A549 (cell line): ENCODE measurements at places on chromosomes 6 and 20.
A peak's percentile ranks its signal among the peaks of the same experiment; 100 is the strongest.

DNA sequence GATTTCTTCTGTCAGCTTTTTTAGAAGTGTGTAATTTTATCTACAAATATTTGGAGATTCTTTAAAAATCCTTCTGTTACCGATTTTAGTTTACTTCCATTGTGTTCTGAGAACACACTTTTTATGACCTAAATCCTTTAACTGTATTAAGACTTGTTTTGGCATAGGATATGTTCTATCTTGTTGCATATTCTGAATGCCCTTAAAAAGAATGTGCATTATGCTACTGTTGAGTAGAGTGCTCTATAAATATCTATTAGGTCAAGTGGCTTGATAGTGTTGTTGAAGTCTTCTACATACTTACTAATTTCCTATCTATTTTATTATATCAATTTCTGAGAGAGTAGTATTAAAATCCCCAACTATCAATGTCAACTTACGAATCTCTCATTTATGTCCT is 502.2 kb downstream of the MAFB start:
- no peak for DNase-seq

GRCh38 chr20:4794846-4795245 is 73.1 kb downstream of the PRND start:
- no peak for DNase-seq

- peak; percentile 37 for DNase-seq
These were observed 9.0 kb upstream of the PLCB4 start for GRCh38 chr20:9059931-9060330.

GRCh38 chr20:7585126-7585679 is 355.1 kb downstream of the HAO1 start:
- no peak for DNase-seq

GRCh38 chr6:135522965-135523692 is 25.6 kb upstream of the AHI1 start:
- DNase-seq: no peak

- no peak for DNase-seq
These were observed 4.8 kb upstream of the BAK1 start for GRCh38 chr6:33584700-33585402.

- no peak for DNase-seq
These were observed 125.0 kb downstream of the UNC5CL start for GRCh38 chr6:40914005-40914404.

- no peak for DNase-seq
These were observed 21.3 kb downstream of the DSP start for GRCh38 chr6:7562769-7563168.

DNA sequence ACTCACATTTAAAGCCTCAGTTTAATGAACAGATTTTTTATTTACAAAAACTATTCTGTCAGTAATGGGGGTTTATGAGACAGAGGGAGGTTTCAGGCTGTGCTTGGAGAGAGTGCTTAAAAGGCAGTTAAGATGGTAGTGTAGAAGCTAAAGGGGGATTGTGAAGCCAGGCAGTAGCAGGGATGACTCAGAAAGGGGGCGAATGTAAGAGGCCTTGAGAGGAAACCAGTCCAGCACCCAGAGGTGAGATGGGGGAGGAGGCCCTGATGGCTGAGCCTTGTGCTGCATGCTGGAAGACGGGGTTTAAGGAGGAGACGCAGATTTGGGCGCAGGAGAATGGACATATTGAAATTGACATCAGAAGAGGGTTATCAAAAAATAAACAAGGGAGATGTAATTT is 6.6 kb upstream of the SERPINB9 start:
- no peak for DNase-seq

DNA sequence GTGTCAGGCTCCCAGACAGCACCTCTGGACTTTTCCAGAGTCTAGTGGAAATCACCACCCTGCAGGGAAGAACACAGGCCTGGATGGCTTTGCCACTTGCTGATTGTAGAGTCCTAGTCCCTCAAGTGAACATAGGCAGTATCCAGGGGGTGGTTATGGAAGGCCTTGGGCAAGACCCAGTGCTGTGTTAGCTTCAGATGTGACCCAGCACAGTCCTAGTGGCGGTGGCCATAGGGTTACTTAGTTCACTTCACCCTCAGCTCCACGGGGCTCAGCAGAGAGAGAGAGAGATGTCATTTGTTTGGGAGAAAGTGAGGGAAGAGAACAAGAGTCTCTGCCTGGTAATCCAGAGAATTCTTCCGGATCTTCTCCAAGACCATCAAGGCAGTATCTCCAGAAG is 37.3 kb downstream of the RNF146 start:
- no peak for DNase-seq
